ENCODE measurements at places on chromosomes 5 and 9.

GRCh38 chr5:123699571-123699970 is 187.6 kb downstream of the CSNK1G3 start:
- no peak for DNase-seq

DNA sequence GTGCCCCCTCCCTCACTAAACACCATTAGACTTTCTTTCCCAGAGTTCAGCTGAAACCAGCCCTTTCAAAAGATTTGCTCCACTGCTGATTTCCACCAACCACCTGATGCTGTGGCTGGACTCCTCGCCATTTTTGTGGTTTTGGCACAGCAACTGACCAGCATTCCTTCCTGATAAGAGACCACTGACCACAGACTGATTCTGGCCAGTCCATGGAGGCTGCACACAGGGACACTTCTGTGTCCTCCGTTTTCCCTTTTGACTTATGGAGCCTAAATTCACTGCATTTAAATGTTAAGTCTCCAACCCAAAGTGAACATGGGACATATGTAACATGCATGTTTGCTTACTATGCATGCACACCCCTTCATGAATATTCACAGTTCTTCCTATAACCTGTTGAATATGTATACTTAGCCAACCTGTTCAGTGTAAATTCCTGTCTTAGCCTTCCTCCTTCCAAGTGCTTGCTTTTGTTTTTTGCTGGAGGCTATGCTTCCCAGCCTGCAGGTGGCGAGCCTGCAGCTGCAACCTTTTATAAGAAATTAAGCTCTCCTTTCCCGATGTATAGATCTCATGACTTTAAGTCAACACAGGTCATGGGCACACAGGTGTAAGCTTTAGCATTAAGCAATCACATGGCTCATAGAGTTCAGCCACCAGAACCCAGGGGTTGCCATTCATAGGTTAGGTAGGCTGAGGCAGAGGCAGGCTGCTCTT is 78.7 kb downstream of the ACTL7B start:
- no peak for DNase-seq

DNA sequence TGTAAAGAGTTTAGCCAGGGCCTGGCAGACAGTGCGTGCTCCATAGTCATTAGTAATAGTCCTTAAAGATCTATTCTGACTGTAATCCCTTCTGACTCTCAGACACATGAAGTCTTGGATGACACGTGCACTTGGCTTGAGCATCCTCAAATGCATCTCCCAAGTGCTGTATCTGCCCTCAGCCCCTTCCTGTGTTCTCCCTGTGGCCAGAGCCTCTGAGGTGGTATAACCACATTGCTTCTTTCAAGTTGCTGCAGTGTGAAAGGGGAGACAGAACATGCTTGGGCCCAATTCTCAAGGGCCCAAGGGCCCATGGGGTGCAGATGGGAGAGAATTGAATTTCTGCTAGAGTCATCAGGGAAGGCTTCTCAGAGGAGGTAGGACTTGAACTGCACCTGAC is 30.1 kb upstream of the HAND1 start:
- no peak for DNase-seq

DNA sequence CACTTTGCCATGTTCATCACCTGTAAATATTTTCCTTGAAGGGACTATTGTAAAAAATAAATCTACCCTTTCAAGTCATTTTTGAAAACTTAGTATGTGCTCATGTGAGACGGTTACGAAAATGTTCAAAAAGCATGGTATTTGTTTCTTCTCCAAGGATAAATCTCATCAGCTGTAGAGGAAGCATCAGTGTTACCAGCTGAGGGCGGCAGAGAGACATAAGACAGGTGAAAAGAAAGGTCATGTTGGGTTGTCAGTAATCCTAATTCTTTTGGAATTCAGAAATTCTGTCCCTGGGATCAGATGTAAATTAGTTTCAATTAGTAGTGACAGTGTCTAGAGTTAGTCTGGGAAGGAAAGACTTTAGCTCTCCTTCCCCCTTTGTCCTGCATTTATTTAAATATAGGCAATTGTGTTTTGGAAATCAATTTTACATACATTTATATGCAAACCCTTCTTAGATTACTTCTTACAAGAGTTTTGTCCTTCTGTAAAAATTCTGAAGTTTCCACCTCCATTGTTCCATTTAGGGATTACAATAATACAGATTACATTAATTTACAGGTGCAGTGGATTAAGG is 791.9 kb upstream of the CDH6 start:
- no peak for DNase-seq

- no peak for DNase-seq
These were observed 118.9 kb downstream of the LHX2 start for GRCh38 chr9:124130277-124131075.

GRCh38 chr5:16695779-16696178 is 79.0 kb upstream of the RETREG1 start:
- no peak for DNase-seq

DNA sequence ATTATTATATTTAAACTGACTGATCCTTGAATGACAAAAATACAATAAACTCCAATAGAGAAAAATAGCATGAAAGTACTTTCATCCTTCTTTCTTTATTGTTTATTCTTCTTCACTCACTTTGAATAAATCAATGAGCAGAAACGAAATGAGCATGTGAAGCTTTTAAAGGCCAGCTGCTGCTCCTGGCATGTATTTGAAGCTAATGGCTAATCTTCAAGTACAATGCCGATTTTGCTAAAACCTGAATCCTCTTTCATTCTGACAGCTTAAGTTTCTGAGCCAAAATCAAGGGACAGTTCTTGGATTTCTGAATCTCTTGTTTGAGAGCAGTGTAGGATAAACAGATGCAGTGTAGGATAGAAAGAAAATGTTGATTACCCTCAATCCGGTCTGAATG is 237.3 kb downstream of the CDH10 start:
- no peak for DNase-seq

GRCh38 chr5:143245929-143246561 is 157.4 kb downstream of the NR3C1 start:
- DNase-seq = no peak

GRCh38 chr9:34501889-34502425 is 20.8 kb downstream of the ENHO start:
- no peak for DNase-seq

DNA sequence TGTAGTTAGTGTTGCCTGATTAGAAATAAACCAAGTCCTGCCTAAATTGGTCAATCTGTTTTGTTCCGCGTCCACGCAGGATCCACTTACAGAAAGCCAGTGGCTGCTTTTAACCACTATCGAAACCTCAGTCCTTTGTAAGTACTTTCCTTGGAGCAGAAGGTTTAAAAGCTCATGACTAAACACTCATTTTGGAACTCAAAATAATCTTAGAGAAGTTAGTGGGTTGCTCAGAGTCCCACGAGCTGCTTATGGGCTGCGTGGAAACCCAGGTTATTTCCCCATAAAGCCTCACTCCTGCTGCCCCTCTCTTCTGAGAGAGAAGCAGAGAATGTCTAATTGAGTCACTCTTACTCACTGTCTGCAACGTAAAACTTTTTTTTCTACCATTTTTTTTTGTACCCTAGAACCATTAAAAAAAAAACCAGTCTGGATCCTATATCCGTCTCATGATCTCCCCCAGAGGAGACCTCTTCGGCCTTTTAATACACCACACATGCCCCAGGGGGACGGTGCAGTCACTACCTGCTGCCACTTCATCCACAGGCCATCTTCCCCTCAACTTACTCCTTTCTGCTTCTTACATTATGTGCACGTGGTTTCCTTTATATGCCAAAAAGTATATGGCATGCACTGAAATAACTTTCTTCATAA is 7.6 kb downstream of the BASP1 start:
- no peak for DNase-seq

- DNase-seq = no peak
These were observed at the start of gene CDKN2B-AS1 for GRCh38 chr9:21994556-21995005. Gene CDKN2B-AS1 (plus strand): TSS chr9:21994791.

DNA sequence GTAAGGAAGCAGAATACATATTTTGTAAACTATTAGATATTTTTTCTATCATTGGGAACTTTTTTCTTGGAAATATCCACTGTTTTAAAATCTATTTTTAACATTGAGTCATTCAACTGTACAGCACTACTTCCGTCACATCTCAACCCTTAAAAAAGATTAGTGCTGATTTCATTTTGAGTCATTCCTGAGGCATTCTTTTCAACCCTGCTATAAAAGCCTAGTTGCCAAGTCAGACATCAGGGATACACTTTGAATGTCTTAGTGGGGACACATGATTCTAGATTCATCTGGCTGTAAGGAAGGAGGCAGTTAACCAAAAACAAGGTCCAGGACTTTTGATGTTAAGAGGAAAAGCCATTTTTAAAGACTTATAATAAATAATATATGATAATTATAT is 160.9 kb downstream of the GIN1 start:
- no peak for DNase-seq

DNA sequence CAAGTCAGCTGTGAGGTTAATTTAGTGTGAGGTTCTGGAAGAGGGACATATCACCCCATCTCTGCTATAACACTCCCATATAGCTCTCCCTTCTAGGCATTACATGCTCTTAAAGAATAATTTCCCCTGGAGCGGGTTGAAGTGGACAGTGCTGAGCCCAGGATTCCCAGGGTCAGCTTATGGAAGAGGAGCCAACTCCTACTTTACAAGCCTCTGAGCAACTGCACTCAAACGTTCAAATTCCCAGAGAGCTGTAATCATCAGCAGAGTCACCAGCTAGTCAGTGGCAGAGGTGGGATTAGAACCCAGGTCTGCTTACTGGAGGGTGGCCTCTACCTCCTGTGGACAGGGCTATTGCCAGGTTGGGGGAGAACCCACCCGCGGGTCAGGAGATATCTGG is 1.4 kb downstream of the NEURL1B start:
- no peak for DNase-seq

- DNase-seq = no peak
These were observed 446.9 kb upstream of the CD180 start for GRCh38 chr5:67643536-67643935.

DNA sequence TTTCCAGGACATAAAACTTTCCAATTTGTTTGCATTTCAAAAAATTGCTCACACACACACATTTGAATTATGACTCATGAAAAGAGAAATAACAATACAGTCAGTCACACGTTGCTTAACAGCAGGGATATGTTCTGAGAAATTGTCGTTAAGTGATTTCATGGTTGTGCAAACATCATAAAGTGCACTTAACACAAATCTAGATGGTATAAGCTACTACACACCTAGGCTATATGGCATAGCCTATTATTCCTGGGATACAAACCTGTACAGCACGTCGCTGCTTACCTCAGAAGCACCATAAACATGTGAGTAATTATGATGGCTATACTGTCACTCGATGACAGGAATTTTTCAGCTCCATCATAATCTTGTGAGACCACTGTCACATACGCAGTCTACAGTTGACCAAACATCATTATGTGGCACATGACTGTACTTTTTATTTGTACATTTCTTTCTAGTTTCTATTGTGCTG is 378.2 kb downstream of the ACTL7B start:
- DNase-seq = no peak

DNA sequence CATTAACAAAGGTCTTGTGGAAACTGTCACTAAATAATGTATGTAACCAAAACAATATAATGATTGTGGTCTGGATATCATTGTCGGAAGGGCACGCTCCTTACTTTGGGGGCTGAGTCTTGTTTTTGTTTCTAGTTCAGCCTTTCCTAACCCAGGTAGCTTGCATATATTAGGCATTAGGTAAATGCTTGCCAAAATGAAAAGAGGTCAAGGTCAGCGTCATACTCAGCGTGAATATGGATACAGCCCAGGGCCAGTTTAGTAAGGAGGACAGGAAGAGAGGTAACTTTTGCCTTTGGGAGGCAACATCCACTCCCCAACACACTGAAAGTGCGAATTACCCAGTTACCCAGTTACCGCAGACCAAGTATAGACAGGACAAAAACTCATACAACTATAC is 171.4 kb downstream of the RAB3C start:
- DNase-seq = no peak

- no peak for DNase-seq
These were observed 2244.0 kb upstream of the ACO1 start for GRCh38 chr9:30140407-30140806.

GRCh38 chr5:32520972-32521371 is 64.4 kb upstream of the SUB1 start:
- DNase-seq = no peak

DNA sequence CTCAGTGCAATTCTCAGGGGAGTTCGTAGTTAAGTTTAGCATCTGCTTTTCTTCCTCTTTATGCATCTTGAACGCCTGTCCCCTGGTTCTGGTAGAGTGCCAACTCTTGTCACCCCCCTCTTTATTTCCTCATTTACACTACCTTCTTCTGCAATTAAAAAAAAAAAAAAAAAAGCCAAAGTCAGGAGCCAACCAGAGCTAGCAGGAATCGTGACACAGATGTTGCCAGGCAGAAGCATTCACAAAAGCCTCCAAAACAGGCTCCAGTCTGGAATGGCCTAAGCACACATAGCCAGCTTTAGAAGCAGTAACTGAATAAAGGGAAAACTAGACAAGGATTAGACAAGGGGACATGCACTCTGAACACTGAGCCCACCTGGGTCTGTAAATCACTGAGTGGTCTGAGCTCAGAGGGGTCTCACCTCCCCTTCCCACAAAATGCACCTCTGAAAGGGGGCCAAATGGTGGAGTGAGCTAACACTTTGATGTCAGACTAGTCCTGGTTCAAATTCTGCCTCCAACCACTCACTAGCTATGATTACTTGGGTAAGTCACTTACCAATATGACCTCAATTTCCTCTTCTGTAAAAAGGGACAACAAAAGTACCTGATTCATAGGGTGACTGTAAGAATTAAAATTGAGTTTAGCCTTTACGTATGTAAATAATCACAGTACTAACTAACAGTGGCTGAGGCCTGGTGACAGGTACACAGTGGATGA is 2.0 kb downstream of the CD74 start:
- peak; percentile 30 for DNase-seq

DNA sequence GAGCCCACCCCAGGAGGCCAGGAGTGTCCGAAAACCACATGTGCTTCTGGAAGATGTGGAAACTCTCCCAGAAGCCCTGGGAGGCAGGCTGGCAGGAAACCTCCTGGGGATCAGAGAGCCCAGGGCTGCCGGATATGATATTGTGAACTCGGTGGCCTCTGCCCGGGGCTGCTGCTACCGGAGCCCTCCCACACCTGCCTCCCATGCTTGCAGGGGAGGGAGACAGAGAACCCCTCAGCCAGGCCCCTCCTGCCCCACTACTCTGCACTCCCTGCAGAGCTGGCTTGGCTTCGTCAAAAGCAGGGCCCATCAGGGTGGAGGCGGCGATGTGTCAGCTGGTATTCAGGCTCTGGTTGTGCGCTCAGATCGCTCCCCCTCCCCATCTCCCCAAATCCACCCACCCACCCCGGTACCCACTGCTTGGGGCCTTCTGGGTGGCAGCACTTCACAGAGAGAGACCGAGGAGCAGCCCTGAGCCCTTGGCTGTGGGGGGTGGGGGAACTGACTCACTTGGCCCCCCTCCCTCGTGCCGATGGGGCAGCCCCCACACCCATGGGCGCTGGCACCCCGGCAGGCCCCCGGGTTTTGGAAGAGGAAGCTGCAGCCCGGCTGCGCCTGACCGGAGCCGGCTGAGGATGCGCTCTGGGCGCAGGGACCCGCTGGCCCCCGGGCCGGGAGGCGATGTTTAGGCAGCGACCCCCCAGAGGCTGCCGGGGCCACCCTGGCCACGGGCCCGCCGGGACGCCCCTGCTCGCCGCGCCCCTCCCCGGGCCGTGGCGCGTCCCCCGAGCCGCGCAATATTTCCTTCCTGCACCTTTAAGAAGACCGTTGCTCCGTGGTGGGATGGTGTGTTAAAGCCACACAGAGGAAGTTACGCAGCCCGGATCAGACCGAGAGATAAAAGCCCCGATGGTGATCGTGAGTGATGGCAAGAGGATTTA is 786 bp upstream of the NTNG2 start:
- DNase-seq = peak; percentile 55

GRCh38 chr5:61805101-61805500 is 473.0 kb downstream of the ZSWIM6 start:
- no peak for DNase-seq
